Activated T-helper 1 cell treated with anti-CD3 and anti-CD28 coated beads, Interleukin-2, amount 50 U/mL, for 16 hours (primary cell): ENCODE measurements at places on chromosomes 7 and 10.

DNA sequence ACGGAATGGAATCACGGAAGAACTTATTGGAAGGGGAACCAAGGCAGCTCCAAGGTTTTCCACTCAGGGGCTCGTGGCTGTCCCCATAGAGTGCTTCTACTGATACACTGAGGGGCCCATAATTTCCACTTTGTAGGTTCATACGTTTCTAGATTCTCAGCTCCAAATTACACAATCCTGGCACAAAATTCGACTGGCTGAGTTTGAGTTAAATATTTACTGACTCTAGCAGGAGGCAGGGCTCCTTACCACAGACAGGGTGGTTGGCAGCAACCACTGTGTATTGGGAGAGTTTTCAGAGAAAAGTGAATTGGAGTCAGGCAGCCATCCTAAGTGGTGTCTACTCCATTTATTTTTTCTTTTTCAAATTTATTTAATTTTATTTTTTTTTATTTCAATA, 55.4 kb upstream of the SEC61G start:
- no peak for DNase-seq

- no peak for DNase-seq
Observed at GRCh38 chr7:63023182-63023787, 975.4 kb upstream of the ZNF722 start.

DNA sequence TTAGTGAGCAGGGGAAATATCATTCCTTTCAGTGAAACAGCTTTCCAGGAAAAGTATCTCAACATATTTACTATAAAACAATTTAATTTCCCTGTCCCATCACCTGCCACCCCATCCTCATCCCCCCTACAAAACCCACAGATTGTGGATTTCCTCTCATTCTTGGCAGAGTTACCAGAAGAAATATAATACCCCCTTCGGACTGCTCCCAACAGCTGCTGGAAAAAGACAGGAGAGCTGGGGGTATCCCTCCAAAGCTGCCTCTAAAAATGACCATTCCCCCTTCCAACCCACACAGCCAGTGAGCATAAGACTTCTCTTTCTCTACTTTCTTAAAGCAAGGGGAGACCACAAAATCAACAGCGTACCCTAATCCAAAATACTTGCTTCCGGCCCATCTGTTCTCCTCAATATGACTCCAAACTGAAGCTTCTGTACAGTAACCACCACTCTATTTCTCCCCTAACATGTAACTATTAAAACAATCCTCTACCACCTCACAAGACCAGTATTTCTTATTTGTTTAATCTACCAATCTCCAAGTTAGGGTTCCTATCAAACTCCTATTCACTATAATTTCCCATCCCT, 7.8 kb downstream of the FBXW4 start:
- no peak for DNase-seq

- DNase-seq: no peak
Observed at GRCh38 chr7:104650991-104651640, 322.7 kb downstream of the LHFPL3 start.

- DNase-seq: no peak
Observed at GRCh38 chr10:104638861-104639589, 2.1 kb upstream of the SORCS3 start.

DNA sequence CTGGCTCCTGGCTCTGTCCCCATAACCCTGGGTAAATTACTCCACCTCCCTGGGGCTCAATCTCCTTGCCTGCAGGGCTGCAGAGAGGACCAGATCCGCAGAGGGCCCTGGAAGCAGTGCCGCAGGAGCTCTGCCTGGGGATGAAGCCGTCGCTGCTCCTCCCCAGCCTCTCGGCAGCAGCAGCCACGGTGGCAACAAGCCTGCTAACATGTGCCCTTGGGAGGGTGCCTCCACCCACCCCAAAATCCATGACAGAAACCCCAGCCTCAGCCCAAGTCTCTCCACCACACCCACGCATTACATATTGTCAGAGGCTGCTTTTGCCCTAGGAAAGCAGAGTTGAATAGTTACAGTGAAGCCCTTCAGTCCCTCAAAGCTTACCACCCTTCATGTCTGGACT, 486.4 kb upstream of the FOXK1 start:
- no peak for DNase-seq

GRCh38 chr10:88070080-88070880, 206.9 kb downstream of the PTEN start:
- DNase-seq: no peak

DNA sequence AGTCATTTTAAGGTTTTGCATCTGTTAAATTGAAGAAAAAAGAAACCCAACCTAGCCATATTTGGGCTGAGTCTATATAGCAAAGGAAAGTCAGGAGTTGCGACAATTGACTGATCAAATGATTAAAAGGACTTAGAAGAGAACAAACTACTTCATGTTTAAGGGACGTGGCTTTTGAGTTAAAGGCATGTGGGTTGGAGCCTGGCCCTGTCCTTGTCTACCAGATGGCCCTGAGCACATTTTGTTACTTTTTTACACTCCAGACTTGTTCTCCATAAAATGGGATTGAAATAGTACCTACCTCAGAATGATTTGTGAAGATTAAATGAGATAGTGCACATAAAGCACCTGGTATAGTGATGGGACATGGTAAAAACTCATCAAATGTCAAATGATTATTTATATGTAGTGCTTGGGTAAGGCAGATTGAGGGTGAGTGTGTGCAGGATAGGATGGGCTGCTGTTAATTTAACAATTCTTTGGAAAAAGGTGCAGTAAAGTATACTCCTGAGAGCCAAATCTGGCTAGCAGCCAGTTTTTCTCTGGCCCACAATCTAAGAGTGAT, 168.3 kb downstream of the KIF20B start:
- no peak for DNase-seq

- DNase-seq: no peak
Observed at GRCh38 chr7:105863876-105864275, 12.5 kb downstream of the ATXN7L1 start.

GRCh38 chr7:106057962-106058927, 53.9 kb downstream of the SYPL1 start:
- no peak for DNase-seq

- no peak for DNase-seq
Observed at GRCh38 chr7:11193131-11193867, 219.6 kb downstream of the PHF14 start.

GRCh38 chr10:19728376-19728775, 87.9 kb upstream of the PLXDC2 start:
- DNase-seq: no peak

- DNase-seq: no peak
Observed at GRCh38 chr10:79103585-79103984, 34.8 kb downstream of the ZMIZ1 start.

DNA sequence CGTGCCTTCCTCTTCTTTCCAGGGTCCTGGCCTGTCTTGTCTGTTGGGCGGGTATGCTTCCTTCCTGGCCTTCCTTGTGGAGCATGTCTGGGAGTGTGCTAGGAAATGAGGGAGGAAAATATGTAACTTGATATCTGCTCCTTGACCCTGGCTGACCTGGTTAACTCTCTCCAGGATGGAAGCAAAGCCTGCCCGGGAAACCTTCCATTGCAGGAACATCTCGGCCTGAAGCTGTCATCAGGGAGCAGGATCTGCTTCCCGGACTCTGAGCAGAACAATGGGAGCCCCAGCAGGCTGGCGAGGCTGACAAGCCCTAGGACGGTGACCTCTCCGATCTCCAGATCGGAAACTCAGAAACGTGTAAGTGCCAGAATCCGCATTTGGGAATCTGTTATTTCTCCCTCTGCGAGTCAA, 340.3 kb downstream of the FRMD4A start:
- DNase-seq: no peak

- no peak for DNase-seq
Observed at GRCh38 chr10:93435621-93436397, 46.3 kb downstream of the MYOF start.
